ENCODE measurements at places on chromosomes 2 and 18.

DNA sequence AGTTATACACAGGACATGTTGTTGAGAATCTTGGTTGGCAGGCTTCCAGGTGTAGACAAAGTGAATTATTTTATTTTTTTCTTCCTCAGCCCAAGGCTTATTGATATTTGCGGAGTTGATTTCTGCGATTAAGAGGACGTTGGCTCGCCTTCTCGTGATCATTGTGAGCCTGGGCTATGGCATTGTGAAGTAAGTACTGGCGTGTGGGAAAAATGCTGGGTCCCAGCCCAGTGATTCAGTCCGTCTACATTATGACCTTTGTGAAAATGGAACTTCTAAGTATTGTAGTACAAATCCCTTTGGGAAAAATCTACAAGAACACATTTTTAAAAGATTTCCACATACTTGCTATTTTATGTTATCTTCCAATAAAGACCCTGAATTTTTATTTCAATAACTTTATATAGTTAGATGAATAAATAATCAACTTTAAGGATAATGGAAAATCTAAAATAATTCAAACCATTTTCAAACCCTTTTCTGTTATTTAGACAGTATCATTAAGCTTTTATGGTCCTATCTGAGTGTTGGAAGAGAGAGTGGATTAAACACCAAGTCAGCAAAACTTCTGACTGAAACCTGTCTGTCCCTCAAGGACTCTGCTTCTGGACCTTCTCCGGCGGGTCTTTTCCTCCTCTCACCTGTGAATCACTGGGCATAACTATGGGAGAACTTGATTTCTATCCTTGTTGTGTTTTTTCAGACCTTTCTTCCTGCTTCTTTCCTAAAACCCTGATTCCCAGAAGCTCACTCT, 31.0 kb downstream of the TMEM87B start:
- no peak for DNase-seq

- no peak for DNase-seq
Measured at GRCh38 chr2:181484851-181485637, 27.9 kb downstream of the ITGA4 start.

DNA sequence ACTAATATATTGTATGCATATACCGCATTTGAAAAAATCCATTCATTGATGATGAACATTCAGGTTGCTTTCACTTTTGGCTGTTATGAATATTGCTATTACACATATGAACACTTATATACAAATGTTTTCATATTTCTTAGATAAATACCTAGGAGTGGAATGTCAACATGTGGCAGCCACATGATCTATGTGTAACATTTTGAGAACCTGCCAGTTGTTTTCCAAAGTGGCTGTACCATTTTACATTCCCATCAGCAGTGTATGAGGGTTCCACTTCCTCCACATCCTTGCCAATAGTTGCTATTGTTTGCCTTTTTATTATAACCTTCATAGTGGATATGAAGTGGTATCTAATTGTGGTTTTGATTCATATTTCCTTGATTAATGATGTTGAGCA, 40.5 kb downstream of the CCDC85A start:
- no peak for DNase-seq

- DNase-seq, result no peak
Measured at GRCh38 chr2:16962505-16962904, 296.9 kb upstream of the CYRIA start.

GRCh38 chr2:231597014-231597611, 4.4 kb downstream of the TEX44 start:
- DNase-seq, result no peak

DNA sequence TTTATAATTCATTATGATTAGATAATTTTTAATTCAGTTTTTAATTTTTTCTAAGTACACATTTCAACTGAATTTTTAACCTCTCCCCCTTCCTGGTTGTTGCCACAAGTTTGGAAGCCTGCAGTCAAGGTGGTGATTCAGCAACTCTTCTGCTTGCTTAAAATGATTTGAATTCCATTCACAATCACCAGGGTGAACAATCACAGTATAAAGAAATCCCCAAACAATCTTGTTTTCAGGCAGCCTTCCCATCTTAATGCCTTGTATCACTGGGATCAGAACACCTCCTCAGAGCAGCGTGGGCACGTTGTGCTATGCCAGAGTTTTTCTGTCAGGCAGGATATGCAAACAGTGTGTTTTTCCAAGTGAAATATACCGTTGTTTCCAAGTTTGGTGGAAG, 46.7 kb upstream of the BARD1 start:
- no peak for DNase-seq

DNA sequence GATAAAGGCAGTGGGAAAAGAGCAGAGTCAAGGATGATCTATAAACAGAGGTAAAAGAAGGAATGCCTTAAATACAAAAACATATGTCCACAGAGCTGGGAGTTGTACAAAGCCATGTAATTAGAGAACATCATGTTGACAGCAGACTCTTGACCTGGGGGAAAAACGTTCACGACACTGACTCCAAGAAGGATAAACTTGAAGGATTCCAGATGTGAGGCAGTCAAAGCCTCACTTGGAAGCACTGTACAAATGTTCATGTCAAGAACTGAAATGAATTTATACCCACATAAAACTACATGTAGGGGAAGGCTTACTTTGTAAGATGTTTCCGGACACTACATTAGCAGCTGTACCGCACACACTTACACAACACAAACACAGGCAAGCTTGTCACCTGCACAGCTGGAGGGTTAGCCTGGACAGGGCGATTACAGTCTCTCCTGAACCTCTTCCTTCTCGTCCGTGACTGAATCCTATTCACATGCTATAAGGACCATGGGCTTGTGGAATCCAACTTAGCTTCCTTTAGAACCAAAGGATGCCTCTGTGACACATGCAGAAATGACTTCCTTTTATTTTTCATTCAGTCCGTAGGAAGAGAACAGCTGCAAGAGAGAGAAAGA, 88.6 kb downstream of the SH3YL1 start:
- no peak for DNase-seq

DNA sequence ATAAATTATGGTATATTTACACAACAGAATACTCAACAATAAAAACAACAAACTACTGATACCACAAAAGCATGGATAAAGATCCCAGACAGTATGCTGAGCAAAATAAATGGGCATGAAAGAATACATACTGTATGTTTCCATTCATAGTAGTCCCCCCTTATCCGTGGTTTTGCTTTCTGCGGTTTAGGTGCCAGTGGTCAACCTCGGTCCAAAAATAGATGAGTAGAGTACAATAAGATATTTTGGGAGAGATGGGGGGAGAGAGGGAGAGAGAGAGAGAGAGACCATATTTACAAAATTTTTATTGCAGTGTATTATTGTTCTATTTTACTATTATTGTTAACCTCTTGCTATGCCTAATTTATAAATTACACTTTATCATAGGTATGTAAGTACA, 21.0 kb upstream of the TGFA start:
- DNase-seq, result no peak

DNA sequence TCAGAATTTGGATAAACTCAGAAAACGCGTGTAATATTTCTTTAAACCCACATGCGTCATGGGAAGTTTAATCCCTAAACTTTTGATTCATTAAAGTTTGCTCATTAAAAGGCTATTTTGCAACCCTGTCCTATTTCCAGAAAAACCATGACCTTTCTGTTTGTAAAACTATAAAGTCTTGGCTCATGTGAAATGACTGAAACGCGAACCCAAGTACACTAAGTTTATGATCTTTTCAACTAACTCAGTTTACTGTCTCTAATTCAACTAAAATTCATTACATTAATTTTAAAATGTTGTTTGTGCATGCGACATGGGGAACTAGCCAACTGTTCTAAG, 3.9 kb upstream of the RPL31 start:
- DNase-seq, result no peak

DNA sequence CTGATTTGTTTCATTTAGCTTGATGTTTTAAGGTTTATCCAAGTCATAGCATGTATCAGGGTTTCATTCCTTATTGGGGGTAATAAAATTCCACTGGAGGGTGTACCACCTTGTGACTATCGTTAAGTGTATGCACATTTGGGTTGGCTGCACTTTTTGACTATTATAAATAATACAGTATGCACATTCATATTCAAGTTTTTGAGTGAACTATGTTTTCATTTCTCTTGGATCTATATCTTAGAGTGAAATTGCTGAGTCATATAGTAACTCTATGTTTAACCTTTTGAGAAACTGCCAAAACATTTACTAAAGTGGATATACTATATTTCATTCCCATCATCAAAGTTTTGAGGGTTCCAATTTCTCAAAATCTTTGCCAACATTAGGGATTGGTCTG, 952.7 kb downstream of the TDRD15 start:
- no peak for DNase-seq

GRCh38 chr2:145538661-145539350, 1018.9 kb upstream of the ZEB2 start:
- DNase-seq, result no peak

DNA sequence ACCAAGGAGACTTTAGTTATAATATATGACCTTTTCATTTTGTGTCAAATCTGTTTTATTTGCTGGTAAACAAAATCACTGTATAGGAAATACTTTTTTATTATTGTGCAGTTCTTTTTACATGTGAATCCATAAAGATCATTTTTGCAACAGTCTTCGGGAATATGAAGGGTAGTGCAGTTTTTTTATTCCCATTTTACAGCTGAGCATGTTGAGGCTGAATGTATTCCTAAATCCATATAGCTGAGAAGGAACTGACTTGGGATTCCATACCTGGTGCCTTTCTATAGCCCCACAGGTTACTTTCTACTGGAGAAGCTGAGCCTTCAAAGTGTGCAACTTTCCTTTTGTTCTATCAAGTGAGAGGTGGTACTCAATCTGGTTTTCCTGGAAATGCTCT, 29.6 kb downstream of the RHOB start:
- DNase-seq, result no peak

GRCh38 chr2:17879137-17879912, 858 bp downstream of the KCNS3 start:
- peak; percentile 92 for DNase-seq

DNA sequence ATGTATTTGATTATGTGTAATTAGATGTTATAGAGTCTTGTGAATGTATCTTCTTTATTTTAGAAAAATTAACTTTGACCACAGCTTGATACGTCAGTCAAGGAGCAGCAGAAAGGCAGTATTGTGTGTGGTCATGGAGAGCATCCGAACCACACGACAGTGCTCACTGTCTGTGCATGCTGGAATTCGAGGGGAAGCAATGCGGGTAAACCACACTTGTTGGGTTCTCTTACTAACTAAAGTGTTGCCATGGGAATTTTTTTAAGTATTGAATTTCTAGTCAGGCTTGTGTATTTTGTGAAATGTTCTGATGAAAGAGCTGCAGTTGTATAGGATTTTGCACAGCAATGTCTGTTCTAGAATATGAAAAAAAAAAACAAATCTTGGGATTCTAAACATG, 4.8 kb downstream of the PJVK start:
- no peak for DNase-seq
